ENCODE measurements at places on chromosomes 7 and 10.

GRCh38 chr7:131786204-131786603 is 229.8 kb upstream of the PODXL start:
- no peak for DNase-seq

GRCh38 chr10:6847561-6847960 is 267.5 kb upstream of the PRKCQ start:
- no peak for DNase-seq

GRCh38 chr10:89162596-89162995 is 44.5 kb downstream of the CH25H start:
- no peak for DNase-seq

DNA sequence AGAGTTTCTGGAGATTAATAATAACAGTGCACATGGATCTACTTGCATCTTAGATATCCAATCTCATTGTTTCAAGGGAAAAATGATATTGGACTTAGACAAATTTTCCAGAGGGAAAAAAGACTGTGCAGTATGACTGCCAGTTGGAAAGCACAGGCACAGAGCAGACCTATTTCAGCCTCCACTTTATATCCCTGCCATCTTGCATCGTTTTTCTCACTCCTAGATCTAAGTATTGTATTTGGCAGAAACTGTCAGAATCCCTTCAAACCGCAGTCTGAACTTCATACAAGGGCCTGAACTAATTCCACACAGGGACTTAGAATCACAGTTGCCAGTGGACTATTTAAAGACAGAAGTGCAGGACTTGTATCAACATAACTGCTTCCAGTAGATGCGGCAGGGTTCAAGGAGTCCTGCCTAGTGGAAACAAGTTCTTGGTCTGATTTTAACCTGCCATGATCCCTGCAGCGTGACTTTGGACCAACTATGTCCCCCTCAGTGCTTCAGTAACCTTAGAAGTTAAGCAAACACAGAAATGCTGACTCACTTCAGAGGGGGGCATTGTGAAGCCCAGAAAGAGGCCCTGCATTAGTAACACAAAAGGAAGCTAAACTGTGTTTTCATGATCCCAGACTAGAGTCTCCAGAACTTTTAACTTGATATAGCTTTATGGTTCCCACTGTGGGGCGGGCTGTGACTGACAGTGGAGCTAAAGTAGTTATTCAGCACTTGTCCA is 95.7 kb upstream of the PALS2 start:
- DNase-seq = no peak

- no peak for DNase-seq
Measured at GRCh38 chr10:78437998-78438906, 404.6 kb downstream of the RPS24 start.

DNA sequence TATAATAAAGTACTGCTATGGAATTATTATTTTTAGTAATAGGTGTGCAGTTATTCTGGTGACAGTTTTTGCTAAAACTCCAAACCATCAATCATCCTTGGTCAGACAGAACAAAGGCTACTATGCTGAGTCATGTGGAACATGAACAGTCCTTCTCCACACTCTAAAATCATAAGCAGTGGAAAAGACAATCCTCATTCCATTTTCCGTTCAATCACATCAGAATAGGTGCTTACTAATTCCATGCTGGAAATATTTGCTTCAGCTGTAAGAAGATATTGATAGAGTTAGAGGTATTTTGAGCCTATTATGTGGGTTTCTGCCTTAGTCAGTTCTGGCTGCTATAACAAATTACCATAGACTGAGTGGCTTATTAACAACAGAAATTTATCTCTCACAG is 82.9 kb downstream of the FAM13C start:
- DNase-seq = no peak

DNA sequence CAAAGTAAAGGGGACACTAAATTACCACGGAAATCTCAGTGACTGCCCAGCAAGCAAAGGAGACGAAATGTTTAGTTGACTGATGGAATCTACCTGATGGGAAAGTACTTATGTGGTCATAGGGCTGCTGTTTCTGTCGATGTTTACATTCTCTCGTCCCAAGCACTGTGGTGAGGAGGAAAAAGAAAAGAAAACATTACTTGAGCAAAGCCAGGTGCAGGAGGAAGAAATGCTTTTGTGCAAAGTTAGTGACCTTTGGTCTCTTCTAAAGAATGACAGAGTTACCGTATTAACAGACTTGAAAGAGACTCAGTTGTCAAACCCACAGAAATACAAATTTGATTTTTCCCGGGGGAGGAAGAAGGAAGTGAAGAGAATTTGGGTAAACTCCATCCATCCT is 43.3 kb upstream of the FMC1 start:
- no peak for DNase-seq

DNA sequence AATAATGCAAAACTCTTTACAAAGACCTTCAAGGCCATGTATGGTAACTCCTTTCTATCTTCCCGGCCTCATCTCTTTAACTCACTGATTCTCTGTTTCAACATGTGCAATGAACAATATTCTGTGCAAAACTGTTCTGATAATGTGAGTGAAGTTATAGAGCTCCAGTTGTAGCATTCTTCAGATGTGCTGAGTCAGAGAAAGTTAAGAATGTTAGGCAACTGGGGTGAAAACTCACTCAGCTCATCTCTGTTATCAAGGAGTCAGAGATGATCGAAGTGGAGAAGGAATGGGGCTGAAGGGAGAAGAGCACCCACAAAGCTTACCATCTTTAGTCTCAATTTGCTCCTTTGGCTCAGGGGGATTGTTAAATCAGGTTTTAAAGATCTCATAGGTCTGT is 344.7 kb upstream of the NPSR1 start:
- DNase-seq = no peak

DNA sequence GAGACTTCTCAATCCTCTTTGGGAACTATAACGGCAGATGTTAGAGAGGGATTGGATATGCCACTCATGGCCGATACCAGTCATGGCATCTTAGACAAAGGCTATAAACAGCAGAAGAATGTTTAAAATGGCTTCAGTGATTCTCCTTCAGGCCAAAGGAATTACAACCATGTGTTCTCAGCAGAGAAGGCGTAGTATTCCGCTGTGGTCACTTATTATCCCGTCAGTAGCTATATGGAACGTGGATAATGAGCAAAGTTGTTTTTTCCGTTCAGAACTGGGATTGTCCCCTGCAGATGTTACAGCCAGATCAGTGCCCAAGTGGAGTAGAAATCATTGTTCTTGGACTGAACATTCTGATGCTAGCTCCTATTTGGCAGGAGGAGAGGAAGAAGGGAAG is 43.1 kb downstream of the TEX36 start:
- no peak for DNase-seq

GRCh38 chr10:122347170-122347841 is 27.2 kb upstream of the PLEKHA1 start:
- DNase-seq = no peak

DNA sequence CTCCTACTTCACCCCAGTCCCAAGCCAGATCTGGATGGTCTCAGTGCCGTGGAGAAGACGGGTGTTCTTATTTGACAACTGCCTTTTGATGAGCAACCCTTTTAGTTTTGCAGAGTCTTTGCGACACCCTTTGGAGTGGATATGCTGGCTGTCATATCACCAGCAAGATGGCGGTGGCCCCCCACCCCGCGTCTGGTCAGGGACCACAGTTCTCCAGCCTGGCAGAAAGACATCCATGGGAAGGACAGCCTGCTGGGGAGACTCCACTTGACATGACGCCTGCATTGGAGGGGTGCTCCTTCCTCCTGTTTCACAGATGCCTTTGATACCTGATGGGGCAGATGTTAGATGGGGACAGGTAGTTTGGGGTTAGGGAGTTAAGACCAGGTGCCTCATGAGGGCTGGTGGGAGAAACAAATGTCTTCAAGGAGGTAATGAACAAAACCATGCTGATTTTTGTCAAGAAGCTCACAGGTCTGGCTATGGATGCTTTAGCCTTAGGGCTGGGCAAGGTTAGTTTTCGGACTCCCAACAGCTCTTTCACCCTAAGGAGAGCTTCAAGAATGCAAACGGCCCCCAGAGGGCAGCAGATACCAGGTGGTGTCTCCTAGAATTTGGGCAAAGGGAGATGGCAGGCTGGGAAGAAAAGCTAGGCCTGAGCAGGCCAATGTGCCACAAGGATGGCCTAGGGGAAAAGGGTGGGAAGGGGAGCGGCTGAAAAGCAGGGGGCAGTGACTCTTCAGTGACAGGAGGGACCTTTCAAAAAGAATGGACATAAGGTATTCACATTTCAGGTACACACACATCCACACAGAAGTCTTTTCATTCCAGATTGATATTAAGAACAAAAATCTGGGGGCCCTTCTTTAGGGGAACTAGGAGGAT is 95.2 kb downstream of the CLEC2L start:
- no peak for DNase-seq

GRCh38 chr7:107712025-107712424 is 31.9 kb upstream of the CBLL1 start:
- no peak for DNase-seq

DNA sequence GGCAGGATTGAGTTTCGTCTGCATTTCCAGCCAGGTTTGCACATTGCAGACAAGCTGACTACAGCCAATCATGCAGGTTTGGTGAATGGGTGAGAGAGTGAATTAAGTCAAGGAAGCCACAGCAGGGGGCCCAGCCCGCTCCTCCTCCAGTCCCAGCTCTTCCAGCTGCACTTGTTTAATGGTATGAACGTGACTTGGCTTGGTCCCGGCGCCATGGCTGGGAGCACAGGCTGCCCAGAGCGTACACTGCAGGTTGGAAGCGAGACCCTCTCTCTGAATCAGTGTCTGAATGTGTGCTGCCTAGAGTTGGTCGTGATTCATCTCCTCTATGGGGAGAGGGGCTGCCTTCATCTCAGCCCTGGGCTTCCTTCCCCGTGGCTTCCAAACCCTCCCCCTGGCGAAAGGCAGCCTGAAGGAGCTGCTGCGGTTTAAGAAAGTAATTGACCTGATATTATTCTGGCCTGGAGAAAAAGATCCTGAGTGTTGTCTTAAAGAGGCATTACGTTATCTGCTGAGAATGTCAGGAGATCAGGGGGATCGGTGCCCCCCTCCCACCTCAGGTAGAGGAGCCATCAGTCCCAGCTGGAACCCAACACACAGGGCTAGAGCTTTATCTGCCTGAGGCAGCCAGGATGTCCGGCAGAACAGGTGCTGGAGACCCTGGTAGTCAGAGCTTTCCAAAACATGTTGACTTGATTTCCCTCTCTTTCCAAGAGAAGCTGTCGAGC is 132.1 kb downstream of the COL26A1 start:
- no peak for DNase-seq

GRCh38 chr7:123229426-123229825 is 29.7 kb upstream of the SLC13A1 start:
- DNase-seq = no peak

DNA sequence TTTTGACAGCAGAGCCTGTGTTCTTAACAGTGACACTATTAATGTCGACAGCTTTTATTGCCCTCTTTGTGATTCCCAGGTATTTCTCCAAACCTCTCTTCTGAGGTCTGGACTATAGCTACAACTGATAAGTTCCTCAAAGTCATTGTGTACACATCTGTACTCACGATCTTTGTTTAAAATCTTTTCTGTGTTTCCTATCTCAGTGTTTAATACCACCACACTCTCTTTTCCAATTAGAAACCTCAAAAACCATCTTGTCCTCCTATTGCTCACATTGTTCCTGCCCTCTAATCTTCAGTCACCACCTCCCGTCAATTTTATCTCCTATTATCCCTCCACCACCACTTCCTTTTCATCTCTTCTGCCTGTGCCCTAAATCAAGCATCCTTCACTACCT is 12.9 kb upstream of the WASL start:
- DNase-seq = no peak

GRCh38 chr7:152974577-152974976 is 215.0 kb downstream of the ACTR3B start:
- DNase-seq = no peak

GRCh38 chr7:92973293-92973731 is 136.9 kb upstream of the CDK6 start:
- DNase-seq = no peak

DNA sequence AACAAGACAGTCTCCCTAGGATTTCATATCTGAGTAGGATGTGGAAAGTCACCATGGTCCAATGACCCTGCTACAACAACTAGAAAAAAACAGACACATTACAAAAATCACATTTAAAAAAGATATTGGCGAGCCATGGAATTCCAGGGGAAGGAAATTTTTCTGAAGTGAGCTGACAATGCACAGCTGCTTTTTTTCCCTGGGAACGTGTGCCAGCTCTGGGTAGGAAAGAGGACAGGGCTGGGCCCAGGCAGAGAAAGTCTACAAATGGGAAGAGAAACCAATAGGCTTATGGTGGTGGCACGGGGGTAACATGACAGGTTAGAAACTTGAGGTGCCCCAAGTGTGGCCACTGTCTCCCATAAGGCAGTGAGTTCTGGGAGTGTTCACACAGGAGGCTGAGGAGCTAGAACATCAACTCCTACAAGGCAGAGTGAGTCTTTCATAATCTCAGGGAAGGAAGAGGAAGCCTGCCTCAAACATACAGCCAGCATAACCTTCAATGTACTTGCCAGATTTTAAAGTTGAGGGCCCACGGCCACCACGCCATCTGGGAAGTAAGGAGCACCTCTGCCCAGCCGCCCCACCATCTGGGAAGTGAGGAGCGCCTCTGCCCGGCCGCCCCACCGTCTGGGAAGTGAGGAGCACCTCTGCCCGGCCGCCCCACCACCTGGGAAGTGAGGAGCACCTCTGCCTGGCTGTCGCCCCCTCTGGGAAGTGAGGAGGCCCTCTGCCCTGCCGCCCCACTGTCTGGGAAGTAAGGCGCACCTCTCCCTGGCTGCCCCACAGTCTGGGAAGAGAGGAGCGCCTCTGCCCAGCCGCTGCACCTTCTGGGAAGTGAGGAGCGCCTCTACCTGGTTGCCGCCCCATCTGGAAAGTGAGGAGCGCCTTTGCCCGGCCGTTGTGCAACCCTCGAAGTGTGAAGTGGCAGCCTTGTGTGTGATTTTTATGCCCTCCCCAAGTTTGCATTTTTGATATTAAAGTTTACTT is 5.9 kb downstream of the FBXL13 start:
- no peak for DNase-seq

- no peak for DNase-seq
Measured at GRCh38 chr7:46607176-46607575, 686.1 kb upstream of the IGFBP3 start.

GRCh38 chr7:152869041-152869676 is 109.6 kb downstream of the ACTR3B start:
- peak; percentile 59 for DNase-seq

DNA sequence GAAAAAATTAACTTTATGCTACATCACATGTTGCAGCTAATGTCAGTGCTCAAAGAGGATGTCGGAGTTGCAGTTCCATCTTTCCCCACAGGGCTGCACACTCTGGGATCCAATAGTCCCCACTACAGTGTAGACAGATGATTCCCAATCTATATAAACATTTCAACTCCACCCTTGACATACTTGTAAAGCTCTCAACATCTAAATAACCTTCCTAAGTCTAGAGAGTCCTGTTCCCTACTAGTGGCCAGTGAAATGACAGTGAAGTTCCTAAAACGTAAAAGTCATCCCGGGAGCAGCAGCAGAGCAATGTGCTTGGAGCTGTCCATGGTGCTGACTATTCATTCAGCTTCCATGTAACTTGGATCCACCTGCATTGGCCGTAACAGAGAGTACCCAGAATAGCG is 145.1 kb downstream of the GRM8 start:
- DNase-seq = peak; percentile 73

All from type B pancreatic cell (in vitro differentiated cells).